Pancreas (tissue), 10 donors: ENCODE measurements at places on chromosomes 1 and 21.

GRCh38 chr1:232999956-233000625, 49.7 kb downstream of the NTPCR start:
- DNase-seq = no peak

DNA sequence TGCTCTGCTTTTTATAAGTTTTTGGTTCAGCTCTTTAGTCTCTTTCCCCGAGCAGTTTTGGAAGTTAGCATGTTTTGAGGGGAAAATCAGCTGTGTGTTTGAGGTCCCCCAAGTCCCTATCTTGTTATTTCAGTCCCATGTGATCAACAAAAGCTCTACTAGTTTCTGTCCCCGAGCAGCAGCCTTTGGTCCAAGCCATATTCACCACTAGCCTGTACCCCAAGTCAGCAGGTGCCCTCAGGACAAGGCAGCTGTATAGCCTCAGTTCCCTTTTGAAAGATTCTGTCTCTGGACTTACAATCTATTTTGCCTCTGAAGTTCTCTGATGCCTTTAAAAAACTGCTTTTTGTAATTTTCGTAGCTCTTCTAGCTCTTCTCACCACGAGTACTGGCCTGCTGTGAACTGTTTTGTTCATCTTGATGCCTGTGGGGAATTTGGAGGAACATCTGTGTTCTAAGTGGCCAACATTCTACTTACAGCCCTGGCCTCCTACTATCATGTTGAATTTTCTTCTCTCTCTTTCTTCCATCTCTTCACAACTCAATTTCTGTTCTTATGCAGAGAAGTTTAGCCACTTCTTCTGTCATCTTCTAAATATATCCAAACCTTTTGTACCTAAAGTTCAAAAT, 16.7 kb downstream of the UAP1 start:
- DNase-seq = no peak

GRCh38 chr1:208065862-208066261, 154.9 kb upstream of the CD34 start:
- DNase-seq = no peak

DNA sequence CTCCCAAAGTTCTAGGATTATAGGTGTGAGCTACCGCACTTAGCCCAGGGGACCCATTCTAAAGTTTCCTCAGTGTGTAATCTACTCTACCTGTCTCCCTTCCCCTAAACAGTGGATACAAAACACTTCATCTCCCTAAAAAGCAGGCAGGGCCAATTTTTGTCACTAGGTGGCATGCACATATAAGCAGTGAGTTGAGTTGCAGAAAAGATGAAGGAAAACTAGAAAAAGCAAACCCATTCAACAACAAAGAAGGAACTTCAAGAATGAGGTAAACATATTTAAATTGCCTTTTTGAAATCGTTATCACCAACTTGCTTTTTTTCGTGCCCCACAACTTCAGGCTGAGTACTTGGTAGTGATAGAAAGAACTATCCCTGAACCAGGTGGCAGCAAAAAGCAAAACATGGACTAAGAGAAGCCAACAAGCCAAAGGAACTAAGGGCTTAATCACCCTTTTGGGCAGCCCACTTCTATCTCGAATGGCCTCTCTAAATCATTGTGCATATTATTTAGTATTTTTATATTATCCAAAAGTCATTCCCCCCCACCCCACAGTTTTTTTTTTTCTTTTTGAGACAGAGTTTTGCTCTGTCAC, 19.7 kb upstream of the ALDH9A1 start:
- DNase-seq = no peak

DNA sequence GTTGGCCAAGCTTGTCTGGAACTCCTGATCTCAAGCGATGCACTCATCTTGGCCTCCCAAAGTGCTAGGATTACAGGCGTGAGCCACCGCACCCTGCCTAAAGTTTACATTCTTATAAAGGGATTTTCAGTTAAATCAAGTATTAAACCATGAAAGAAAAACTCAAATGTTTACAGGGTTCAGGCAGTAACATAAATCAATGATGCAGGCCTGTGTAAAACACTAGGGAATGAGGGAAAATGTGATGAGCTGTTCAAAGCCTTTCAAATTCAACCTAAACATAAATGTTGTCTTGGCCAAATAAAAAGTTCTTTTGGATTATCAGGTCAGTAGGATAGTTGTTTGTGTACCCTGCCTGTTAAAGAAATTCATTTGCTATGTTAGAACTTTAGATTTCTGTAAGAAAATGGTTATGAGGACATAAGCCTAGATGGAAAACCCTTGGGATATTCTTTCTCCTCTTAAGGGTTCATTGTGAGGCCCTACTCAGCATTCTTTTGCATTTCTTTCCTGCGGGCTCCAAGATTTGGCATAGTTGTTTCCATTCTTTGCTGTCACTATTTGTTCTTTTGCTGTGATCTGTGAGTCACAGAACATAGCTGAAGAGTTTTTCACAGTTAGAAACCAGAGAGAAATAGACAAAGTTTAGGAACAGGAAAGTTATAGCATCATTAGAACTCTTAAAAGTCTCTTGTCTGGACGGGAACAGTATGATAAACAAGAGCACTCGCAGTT, 8.9 kb upstream of the ZRANB2 start:
- DNase-seq = no peak

DNA sequence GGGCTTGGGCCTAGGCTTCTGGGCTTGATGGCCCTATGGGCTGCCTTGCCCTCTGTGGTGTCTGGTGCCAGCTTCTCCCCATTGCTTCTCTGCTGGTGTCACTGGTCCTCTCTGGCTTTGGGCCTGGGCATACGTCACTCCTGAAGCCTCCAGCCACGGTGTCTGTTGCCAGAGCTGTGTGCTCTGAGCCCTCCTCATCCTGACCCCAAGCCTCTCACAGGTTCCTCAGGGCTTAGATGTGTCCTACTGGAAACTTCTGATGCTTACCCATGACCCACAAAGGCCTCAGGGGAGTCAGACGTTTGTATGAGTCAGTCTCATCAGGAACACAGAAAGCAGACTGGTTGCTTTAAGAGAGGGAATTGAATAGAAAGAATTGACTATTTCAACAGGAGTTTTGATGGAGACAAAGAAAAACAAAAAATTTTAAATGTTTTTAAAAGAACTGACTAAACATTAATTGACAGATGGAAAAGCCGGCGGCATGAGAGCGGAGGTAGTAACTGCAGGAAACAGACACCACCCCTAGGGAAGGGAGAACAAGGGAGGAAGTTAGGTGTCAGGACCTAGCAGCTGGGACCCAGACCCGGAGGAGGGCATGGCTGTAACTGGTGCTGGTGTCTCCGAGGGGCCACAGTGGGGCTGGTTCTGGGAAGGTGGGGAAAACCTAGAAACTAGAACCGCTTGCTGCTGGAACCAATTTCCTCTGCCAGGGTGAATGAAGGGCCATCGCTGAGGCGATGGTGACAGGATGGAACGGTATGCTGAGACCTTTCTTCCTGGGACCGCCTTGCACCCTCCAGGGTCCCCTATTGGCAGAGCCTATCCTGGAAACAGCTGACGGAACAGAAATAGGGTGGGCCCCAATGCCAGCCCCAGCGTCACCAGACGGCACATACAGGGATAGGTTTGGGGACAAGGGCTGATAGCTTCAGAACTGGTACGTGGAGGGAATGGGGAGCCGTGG, 40.0 kb upstream of the CITED4 start:
- DNase-seq = no peak

- no peak for DNase-seq
These were observed 8.5 kb downstream of the INKA2 start for GRCh38 chr1:111730706-111731105.

DNA sequence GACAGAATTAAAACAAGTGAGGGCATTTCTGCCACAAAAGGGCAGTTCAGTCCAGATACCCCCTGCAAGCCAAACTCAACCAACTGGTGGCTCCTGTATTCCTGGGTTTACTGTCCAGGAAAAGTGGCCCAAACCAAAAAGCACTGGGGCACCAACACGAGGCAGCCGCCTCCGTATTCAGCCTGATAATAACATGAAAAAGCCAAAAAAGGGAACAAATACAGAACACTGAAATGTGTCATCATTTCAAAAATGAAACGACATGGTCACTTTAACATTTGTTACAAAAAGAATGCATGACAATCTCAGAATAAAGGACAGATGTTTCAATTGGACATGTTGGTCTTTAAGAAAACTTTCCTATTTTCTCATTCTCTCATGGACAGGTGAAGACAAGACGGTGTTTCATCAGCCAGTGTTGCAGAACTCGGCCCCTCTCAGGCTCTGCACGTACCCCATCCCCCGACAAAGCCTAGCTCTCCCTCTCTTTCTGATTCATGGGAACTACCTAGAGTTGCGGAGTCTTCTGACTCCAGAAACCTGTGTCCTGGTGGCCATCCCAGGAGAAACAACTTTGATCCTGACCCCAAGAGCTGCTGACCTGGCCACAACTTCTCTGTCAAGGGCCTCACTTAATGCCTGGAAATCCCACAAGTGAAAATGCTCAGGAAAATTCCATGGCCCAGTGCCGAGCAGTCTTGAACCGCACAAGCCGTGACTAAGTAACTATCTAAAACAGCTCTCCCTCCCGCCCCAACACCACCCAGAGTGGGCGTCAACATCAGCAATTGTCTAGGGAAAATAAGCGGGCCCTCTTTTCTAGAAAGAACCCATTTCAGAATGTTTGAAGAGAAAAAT, 27.1 kb downstream of the ZBTB17 start:
- DNase-seq = no peak

DNA sequence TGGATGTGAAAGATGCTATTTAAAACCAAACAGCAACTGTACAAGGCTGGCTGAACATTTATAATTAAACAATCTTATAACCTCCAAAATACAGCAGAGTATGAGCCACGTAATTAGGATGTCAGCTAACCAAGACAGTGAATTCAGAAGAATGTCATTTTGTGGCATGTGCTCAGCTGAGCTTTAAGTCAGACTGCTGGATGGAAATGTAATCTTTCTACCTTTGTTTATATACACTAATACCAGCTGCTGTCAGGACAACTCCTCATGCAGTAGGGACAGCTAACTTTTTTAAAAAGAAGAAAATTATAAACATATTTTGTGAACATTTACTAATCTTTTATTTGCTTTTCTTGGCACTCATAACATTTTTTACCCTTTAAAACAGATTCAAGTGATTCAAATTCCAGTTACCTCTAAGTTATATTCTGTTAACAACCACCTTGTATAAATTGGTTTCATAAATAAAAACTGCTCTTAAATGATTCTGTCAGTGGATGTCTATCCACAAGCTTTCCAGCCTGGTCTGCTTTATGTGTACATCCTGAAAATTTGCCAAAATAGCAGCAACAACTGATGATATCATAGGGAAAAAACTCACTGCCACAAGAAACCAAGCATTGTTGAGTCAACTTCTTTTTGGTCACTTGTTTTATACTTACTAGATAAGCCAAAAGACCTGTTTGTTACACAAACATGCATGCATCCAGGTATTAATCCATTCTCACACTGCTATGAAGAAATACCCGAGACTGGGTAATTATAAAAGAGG, 36.1 kb downstream of the DPH5 start:
- DNase-seq = no peak

GRCh38 chr1:3905266-3905952, 5.3 kb upstream of the C1orf174 start:
- no peak for DNase-seq

GRCh38 chr1:36351227-36351977, 28.0 kb upstream of the EVA1B start:
- no peak for DNase-seq

DNA sequence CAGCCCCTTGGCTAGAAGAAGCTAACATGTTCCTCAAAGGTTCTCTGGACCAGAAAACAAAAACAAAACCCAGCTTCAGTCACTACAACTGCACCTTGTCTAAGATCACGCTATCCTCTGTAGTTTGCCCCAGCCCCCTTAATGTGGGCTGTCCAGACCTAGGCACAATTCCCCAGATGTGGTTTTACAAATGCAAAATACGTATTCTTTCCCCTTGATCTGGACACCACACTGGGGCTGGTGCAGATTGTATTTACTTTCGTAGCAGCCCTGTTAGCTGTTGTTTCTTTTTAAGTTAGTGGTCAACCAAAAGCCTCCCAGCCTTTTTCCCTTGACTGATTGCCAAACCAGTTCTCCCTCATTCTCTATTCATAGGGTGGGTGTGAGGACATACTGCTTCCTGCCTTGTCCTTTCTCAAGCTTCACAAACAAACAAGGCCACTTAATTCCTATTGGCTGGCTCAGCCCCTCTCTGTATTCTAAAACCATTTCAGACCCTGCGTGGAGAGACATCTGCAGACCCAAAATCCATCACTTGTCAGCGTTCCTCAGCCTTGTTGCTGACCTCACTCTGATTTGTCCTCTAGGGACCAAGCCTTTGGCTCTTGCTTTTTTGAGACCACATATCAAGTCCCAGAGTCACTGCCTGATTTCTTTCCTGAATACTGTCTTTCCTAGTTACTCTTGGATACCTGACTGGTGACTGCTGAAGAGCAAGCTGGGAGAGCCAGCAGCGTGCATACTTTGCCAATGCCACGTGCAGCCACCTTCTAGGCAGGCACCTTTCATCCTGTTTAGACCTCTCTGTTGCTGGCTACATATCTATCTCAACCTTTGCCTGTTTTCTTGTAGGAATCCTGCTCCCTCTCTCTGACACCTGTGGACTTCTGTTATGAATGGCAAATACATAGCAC, 96.4 kb upstream of the RAB3GAP2 start:
- DNase-seq = no peak

DNA sequence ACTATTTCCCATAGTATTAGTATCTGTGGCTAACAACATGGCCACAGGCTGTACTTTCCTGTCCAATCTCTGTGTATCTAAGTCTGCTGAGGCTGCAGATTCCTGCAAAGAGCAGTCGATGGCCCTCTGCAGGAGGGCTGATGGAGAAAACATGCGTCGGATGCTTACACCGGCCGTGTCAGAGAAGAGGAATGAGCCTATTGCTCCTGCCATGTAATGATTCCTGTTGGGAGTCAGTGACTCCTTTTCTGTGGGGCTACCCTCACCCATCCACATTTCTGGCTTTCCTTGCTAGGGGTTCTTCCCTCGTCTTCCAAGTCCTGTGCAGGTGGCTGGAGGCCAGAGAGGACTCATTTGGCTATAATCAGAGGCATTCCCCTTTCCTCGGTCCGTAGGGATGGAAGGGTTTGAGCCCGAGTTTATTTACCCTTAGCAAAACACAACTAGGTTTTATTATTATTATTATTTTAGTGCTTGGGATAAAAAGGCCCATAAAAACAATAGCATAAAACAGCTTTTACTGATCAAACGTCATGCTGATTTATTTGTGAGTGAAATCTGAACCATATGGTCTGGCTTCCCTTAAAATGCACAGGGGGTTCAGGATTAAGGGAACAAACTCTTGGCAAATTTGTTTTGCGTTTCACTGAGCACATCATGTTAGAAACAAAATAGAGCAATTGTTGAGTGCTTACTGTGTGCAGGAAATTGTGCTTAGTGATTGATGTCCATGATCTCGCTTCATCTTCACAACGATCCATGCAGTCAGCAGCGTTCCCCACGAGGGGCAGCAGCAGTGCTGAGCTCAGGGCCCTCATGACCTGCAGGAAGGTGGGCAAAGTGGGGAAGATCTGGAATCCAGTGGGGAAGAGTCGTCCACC, 70.8 kb downstream of the KIF26B start:
- DNase-seq = no peak

DNA sequence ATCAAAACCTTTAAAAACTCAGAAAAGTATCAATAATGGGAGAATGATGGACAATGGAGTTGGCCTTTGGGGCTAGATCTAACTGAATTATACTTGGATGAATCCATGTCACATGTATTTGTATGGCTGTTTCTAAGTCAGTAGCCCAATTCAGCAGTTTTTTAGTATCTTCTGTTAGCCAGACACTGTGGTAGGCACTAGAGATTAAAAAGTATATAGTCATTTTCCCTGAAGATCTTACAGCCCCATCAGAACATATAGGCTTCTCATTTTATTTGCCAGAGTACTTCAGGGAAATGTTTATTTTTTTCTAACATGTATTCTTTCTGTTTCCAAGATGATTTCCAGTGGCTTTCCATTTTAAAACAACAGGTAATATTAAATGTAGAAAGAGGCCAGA, 273.7 kb downstream of the NFIA start:
- no peak for DNase-seq
